ENCODE measurements at places on chromosomes 7 and 10.

DNA sequence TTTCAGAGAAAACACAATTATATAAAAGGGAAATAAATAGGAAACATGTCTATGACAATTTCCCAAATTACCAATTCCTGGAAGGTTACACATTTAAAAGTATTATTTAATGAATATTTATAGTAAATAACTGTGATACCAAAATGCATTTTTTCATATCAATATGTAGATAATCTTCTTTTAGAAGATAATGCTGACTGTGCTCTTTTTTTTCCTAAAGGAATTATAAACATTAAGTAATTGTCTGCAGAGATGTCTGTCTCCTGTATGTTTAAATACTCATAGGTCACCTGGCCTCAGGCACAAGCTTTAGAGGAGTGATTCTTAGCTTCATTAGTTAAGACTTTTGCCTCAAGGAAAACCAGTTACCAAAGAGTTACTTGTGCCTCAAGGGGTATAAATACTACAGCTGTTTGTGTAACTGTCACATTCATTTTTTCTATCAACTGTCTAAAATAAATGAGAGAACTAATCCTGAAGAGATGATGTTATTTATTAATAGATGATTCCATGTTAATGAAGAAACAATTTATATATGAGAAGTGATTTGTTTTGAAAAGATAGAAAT is 77.1 kb downstream of the DNAJC1 start:
- no peak for DNase-seq

DNA sequence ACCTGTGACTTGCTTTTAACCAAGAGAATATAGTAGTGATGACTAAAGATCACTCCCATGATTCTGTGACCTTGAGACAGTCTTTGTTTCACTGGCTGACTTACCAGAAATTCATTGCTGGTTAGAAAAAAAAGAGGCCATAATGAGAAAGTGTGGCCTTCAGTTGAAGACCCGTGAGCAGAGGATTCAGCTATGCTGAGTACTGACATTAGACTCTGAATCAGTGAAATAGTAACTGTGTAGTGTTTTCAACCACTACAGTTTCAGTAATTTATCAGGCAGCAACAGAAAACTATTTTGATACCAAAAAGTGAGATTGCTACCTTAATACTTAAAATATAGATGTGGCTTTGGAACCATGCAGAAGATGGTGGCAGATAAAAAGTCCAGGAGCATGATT is 298.0 kb upstream of the KCND2 start:
- no peak for DNase-seq

DNA sequence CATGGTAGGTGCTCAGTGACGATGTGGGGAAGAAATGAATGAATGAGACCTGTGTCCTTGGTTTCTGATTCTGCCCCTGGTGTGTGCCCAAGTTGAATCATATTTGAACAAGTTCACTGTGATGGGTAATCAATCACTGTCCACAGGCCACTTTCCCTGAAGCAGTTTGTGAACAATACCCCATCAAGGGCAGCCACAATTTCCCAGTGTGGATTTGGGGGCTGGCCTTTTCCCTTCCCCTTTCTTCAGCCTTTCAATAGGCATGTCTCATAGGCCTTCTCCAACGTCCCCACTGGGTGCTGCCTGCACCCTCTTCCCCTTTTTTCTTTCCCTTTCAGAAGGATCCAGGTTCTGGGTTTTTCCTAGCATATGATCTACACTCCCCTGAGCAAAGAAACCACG is 64.7 kb downstream of the CREB5 start:
- no peak for DNase-seq

DNA sequence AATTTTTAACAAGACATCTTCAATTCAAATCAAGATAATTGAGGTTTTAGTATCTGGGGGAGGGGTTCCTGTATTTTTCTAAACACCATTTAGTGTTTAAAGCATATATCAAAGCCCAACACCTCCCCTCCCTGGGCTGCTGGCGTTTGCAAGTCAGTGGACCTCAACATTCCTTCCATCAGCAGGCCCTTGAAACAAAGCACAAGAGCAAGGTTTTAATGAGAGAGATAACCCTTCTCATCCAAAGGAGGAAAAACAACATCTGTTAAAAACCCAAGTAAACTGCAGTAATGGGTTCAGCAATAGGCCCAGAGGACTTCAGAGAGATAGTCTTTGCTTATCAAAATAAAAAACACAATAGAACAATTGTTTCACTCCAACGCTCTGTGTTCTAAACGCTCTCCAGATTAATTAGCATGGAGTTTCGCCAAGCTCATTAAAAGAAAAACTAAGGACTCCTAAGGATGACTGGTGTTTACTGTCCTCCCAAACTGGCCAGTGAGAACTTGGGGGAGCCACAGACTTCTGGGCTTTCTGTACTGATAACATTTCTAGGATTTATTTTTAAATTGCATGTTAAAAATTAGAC is 2.5 kb downstream of the JCAD start:
- DNase-seq, result no peak

- DNase-seq, result no peak
These were observed 33.9 kb downstream of the MYL10 start for GRCh38 chr7:101595246-101595645.

All from DMS79 (cell line).